Activated T-helper 1 cell treated with anti-CD3 and anti-CD28 coated beads, Interleukin-12 subunit alpha, Interleukin-12 subunit beta, Interleukin-2, Interleukin-4 antibody, amounts not matched to agents 30 ng/mL and 10 ng/mL and 1 ng/mL, durations not matched to agents 14 hours and 24 hours and 36 hours (primary cell): ENCODE measurements at places on chromosomes 6 and 20.

DNA sequence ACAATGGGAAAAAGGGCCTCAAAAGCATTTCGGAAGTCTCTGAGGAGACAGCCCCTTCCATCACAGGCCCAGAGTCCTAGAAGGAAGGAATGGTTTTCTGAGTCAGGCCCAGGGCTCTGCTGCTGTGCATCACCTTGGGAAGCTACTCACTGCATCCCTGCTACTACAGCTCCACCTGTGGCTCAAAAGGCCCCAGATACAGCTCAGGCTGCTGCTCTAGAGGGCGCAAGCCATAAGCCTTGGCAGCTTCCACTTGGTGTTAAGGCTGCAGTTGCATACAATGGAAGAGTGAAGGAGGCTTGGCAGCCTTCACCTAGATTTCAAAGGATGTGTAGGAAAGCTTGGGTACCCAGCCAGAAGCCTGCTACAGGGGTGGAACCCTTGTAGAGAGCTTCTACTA, 54.8 kb downstream of the MEI4 start:
- no peak overlapping the region for H3K4me3 ChIP-seq
- DNase-seq = no peak
- H3K27me3 ChIP-seq = no peaks in the 10 kb centered on the region
- no peak overlapping the region for H3K27ac ChIP-seq
- H3K36me3 ChIP-seq = no peaks in the 10 kb centered on the region

DNA sequence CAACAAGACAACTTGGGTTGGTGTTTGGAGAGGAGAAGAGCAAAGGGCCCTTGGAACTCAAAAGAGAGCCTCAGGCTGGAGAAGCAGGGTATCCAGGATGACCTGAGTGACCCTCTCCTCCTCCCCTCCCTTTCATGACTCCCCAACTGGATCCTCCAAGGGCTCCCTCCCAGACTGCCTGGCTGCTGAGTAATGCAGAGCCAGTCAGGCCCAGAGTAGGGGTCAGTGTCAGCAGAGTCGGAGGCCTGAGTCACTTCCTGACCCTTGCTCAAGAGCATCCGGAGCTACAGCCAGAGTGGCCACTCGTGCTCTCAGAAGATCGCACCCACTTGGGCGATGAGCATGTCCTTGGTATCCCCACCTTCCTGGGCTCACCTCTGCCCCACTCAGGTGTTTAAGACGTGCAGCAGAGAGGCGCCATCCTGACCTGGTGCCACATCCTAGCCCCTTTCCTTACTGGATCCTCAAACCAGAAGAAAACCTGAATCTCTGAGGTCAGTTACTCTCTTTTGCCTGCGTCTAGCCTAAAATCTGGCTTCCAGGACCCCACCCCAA, 2.8 kb upstream of the MAPK13 start:
- no peak for DNase-seq
- H3K27me3 ChIP-seq = no peaks in the 10 kb centered on the region
- no peaks in the 10 kb centered on the region for H3K36me3 ChIP-seq
- H3K27ac ChIP-seq = no peak overlapping the region
- peaks cover 72% of the 10 kb centered on the region for H3K4me1 ChIP-seq

GRCh38 chr6:139881728-139882211, 507.3 kb upstream of the CITED2 start:
- no peak overlapping the region for H3K27ac ChIP-seq
- DNase-seq = no peak
- no peaks in the 10 kb centered on the region for H3K36me3 ChIP-seq
- H3K4me3 ChIP-seq = no peak overlapping the region
- H3K27me3 ChIP-seq = peaks cover 3% of the 10 kb centered on the region

- no peak overlapping the region for H3K27ac ChIP-seq
- no peaks in the 10 kb centered on the region for H3K36me3 ChIP-seq
- peaks cover 21% of the 10 kb centered on the region for H3K27me3 ChIP-seq
- DNase-seq = no peak
Observed at GRCh38 chr20:4633780-4634179, 87.9 kb upstream of the PRND start.

DNA sequence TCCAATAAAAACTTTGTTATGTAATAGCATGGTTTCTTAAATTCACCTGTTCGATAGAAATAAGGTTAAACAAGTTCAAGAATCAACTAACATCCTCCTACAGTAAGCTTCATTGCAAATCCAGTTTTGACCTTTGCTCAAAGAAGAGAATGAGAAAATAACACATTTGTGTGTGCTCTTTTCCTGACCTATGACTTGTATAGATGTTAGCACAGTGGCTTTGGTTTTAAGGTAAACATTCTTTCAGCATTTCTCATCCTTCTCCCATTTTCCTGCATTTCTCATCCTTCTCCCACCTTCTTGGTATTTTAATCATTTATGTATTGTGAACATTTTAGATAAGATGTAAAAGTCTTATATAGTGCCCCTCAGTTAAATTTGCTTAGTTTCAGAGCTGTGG, 73.9 kb downstream of the PLCB1 start:
- no peak for DNase-seq
- no peak overlapping the region for H3K27ac ChIP-seq
- peaks cover 18% of the 10 kb centered on the region for H3K4me1 ChIP-seq
- peaks cover 8% of the 10 kb centered on the region for H3K27me3 ChIP-seq

- H3K27ac ChIP-seq = no peak overlapping the region
- no peak for DNase-seq
- no peaks in the 10 kb centered on the region for H3K4me1 ChIP-seq
- H3K4me3 ChIP-seq = no peak overlapping the region
Observed at GRCh38 chr20:36128463-36129159, 25.9 kb upstream of the EPB41L1 start.

DNA sequence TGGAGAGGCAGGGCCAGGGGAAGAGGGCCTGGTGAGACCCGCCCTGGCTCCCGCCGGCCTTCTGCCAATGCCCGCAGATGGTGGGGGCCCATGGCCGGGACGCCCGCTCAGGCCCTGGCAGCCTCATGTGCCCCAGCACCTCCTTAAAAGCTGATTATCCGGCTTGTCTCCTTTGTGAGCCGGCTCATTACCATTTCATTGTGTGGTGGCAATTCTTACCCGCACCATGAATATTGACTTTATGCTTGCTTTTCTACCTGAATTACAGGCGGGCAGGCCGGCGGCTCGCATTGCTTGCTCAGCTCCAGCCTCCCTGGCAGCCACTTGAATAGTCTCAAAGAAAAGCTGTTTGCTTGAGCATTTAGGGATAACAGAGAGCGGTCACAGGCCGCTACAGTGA, 120.0 kb upstream of the JAG1 start:
- H3K4me1 ChIP-seq = no peaks in the 10 kb centered on the region
- no peak for DNase-seq
- H3K4me3 ChIP-seq = no peak overlapping the region
- H3K36me3 ChIP-seq = no peaks in the 10 kb centered on the region
- H3K27ac ChIP-seq = no peak overlapping the region
- H3K27me3 ChIP-seq = no peaks in the 10 kb centered on the region

DNA sequence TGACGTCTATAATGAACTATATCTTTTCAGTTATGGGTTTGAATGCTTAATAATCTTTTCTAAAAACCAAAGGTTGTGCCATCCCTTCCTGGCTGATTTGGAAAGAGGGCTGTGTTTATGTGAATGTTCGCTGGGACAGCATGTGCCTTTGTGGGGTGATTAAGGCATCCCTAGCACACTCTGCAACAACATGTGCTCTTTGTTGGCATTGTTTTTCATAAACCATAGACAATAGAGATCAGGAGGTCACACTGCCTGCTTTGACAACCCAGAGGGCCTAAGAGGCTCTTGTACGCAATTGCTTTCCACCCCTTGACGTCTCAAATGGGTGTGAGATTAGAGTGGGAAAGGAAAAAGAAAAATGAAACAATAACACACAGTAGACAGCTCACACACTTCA, 116.0 kb downstream of the LRRC1 start:
- H3K27me3 ChIP-seq = no peaks in the 10 kb centered on the region
- no peak for DNase-seq
- no peak overlapping the region for H3K27ac ChIP-seq
- H3K4me3 ChIP-seq = no peak overlapping the region

GRCh38 chr6:125789167-125789566, 1.6 kb upstream of the NCOA7 start:
- no peaks in the 10 kb centered on the region for H3K27me3 ChIP-seq
- peak overlapping the region; percentile 89 for H3K4me3 ChIP-seq
- no peak for DNase-seq
- H3K4me1 ChIP-seq = peaks cover 42% of the 10 kb centered on the region
- H3K36me3 ChIP-seq = peaks cover 18% of the 10 kb centered on the region
- peak overlapping the region; percentile 95 for H3K27ac ChIP-seq

- H3K36me3 ChIP-seq = no peaks in the 10 kb centered on the region
- DNase-seq = no peak
- H3K4me3 ChIP-seq = no peak overlapping the region
Observed at GRCh38 chr6:87706187-87706966, 4.3 kb upstream of the AKIRIN2 start.

DNA sequence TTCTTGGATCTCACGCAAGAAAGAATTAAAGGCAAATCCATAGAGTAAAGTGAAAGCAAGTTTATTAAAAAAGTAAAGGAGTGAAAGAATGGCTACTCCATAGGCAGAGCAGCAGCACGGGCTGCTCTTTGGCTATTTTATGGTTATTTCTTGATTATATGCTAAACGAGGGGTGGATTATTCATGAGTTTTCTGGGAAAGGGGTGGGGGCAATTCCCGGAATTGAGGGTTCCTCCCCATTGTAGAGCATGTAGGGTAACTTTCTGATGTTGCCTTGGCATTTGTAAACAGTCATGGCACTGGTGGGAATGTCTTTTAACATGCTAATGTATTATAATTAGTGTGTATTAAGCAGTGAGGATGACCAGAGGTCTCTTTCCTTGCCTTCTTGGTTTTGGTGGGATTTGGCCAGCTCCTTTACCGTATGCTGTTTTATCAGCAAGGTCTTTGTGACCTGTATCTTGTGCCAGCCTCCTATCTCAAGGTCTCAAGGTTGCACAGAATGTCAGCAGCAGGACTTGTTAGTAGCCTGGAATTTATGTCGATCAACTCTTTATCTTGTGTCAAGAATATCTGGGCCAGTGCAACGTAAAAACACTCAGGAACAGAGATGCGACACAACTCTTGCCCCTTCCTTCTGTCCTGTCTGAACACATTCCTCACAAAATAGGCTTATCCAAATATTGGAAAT, 931.4 kb downstream of the QKI start:
- H3K4me3 ChIP-seq = no peak overlapping the region
- no peaks in the 10 kb centered on the region for H3K4me1 ChIP-seq
- H3K27me3 ChIP-seq = no peaks in the 10 kb centered on the region
- no peak for DNase-seq

- H3K36me3 ChIP-seq = no peaks in the 10 kb centered on the region
- H3K27me3 ChIP-seq = no peaks in the 10 kb centered on the region
- no peak for DNase-seq
- no peaks in the 10 kb centered on the region for H3K4me1 ChIP-seq
Observed at GRCh38 chr6:112760831-112761230, 413.7 kb downstream of the RFPL4B start.
